T-helper 9 cell (primary cell): ENCODE measurements at places on chromosomes 12 and 14.

DNA sequence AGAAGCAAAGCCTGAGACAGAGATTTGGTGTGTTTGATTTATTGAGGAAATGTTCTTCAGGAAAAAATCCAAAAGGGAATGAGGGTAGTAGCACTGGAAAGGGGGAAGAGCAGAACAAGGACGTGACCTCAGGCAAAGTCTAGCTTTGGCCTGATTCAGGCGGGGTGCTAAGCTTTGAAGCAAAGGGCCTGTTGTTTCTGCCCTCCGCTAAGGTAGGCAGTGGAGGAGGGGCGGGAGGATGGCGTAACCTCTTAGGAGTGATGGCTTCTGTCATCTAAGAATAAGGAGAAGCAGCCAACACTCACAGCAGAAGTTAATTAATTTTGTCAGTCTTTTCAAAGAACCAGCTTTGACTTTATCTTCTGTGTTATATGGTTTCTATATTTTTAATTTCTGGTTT lies 20.4 kb downstream of the ABHD12B start:
- DNase-seq, result no peak

DNA sequence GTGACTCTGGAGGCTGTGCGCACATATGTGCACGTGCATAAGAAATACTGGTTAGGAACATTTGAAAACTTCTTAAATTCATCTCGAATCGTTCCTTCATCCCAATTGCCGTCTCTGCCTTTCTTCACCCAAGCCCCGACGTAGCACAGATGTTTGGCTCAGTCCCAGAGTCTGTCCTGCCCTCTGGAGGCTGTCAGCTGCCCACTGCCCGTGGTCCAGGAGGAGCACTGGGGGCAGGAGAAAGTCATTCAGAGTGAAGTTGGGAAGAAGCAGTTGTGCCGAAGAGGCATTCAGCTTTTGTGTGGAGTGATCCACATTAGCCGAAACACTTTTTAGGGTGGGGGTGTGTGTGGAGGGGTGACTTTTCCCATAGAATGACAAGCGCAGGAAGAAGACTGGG lies 124.9 kb downstream of the TSPAN9 start:
- DNase-seq, result no peak

- no peak for DNase-seq
Measured at GRCh38 chr12:16454481-16454880, 107.0 kb downstream of the MGST1 start.

GRCh38 chr14:90697577-90698206 lies 118.5 kb downstream of the TTC7B start:
- DNase-seq, result peak; percentile 59

DNA sequence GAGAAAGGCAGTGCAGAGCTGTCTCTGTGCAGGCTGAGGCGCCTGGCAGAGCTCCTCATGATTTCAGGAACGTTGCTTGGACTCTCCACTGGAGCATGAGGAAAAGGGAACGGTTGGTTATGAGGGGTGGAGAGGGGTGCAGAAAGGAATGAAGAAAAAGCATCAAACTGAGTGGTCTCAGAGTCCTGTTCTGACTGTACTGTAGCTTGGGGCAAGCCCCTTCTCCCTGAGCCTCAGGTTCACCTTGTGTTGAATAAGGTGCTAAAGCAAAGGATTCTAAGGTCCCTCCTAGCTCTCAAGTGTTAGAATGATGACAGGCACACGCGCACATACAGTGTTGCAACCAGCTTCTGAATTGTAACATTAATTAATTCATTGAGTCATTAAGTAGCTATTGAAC lies 125.2 kb upstream of the PARP11 start:
- DNase-seq, result no peak

- no peak for DNase-seq
Measured at GRCh38 chr14:96194262-96194656, 10.4 kb upstream of the BDKRB2 start.

- DNase-seq, result no peak
Measured at GRCh38 chr12:113857371-113857770, 108.8 kb downstream of the RBM19 start.

GRCh38 chr14:61528591-61529021 lies 166.7 kb upstream of the HIF1A start:
- no peak for DNase-seq

DNA sequence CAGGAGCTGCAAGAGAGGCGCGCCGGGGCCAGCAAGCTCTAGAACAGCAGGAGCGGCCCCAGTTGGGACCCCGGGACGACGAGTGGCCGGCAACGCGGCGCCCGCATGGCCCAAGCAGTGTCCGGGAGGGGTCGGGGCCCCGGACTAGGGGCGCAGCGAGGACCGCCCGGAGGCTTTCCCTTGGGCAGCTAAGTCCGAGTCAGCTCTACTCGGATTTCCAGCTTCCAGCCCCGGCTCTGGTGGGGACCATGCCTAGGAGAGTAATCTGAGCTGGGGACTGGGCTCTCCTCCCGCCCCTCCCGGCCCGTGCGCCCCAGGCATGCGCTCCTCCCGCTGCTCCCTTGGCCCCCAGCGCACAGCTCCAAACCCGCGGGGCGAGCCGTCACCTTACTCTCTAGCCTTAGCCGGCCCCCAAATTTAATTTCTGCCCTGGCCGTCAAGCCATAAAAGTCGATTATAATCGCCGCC lies 41.6 kb upstream of the CAPRIN2 start:
- DNase-seq, result no peak

DNA sequence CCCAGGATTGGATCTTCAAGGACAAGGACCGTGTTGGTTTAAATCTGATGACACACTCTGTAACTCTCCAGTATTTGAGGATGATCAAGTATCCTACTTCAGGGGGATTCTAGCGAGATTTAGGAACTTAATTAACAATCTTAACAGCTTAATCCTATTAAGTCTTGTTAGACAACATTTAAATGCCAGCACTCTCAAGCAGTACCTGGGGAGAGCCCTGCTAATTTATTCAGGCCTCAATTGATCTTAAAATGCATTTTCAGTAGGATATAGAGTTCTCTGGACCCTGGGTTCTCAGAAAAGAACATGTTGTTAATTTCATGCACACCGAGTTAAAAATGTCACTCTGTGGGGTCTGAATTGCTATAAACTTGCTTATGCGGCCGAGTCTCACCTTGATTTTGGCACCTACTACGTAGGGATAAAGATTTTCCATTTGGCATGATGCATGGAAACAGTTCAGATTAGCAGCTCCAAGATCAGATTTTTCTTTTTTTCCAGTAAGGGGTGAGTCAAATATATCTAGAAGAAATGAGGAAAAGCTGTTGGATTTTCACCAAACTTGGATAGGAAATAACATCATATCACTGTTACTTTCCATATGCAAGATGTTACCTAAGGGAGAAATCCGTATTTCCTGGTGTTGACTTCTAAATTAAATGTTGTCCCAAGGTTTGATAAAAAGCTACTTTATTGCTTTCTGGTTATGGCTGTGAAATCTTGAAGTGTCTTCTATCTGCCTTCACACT lies 76.1 kb downstream of the SLC24A4 start:
- DNase-seq, result no peak

GRCh38 chr12:51579321-51579850 lies 11.6 kb upstream of the SCN8A start:
- no peak for DNase-seq

DNA sequence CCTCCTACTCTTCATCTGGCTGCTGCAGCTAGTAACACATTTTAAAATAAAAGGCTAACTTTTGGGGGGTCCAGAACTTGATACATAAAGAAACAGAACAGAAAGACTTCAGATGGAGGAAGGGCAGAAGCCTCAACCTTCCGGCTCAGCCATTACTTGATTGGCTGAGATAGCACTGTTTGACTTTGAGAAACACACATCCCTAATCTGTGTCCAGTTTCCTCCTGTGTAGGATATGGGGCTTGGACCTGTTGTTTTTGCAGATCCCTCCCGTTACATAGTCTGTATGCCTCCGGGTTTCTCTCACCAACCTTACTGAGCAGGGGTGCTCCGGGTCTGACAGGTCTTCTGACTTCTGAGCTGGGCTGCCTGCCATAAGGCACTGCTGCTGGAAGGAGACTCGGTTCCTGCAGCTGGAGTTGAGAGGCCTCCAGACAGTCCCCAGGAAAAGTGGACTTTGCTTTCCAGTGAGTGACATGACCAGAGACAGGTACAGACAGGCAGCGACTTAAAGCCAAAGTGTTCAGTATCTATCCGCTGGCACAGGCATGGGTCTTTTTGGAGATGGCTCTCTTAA lies 8.3 kb upstream of the ZNF641 start:
- DNase-seq, result no peak

DNA sequence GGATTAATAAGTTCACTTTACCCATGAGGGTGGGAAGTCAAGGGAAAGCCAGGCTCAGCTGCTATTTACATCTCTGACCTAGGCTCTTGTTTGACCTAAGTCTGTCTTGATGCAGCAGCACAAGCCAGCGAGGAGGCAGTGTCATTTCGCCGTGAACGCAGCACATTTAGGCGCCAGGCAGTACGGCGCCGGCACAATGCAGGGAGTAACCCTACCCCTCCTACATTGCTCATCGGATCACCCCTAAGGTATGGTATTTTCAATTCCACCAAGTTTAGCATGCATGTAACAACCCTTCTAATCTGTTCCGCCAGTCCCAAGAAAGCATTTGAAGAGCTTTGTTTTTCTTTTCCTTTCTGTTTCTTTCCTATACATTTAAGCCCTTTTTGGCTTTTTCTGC lies 81.2 kb downstream of the PCNX1 start:
- peak; percentile 19 for DNase-seq

DNA sequence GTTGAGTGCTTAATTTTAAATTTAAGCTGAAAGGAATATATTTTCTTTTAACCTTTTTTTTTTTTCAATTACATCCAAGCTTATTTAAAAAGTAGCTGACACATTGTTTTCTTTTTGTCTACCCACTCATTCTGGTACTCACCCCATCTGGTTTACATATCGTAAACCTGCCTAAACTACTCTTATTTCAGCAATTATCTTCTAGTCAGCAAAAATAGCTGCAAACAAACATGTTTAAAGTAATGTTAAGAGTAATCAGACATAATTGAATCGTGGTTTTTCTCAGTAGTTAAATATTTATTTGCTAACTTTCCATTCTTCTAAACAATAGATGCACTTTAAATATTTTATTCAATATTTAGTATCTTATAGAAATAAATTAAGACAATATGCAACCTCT lies 492.7 kb upstream of the MGAT4C start:
- no peak for DNase-seq

- no peak for DNase-seq
Measured at GRCh38 chr14:63624203-63624602, 17.5 kb downstream of the WDR89 start.
